ENCODE measurements at places on chromosomes 3 and 15.

- DNase-seq, result no peak
These were observed 68.2 kb upstream of the SMAD3 start for GRCh38 chr15:66997212-66997611.

GRCh38 chr15:55823699-55824340 is 80.9 kb upstream of the PRTG start:
- no peak for DNase-seq

- no peak for DNase-seq
These were observed 33.1 kb downstream of the BHLHE40 start for GRCh38 chr3:5012367-5012766.

DNA sequence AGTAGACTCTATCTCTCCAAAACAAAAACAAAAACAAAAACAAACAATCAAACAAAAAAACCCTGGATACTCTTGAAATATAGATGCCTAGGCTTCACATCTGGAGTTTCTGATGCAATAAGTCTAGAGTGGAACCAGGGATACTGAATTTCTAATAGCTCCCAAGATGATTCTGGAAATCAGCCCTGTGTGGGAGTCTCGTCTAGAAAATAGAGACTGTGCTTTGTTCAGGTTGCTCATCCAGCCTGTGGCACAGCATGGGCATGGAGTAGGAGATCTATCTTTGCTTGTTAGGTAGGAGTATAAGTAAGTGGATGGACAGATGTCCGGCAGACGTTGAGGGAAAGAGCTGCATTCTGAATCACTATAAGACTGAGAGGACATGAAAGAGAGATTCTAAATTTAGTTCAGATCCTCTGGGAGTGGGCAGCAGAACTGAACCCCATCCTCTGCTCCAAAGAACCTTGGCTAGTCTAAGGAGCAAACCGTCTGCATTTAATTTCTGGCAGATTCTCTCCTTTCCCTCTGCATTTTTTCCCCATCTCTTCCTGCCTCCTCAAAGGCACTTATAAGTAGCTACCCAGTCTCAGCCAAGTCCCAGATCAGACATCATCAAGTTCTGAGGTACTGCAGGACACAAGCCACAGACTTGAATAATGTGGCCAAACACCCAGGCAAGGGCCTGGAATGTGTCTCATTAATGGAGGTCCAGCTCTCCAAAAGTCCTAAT is 92.6 kb upstream of the STRIT1 start:
- no peak for DNase-seq

DNA sequence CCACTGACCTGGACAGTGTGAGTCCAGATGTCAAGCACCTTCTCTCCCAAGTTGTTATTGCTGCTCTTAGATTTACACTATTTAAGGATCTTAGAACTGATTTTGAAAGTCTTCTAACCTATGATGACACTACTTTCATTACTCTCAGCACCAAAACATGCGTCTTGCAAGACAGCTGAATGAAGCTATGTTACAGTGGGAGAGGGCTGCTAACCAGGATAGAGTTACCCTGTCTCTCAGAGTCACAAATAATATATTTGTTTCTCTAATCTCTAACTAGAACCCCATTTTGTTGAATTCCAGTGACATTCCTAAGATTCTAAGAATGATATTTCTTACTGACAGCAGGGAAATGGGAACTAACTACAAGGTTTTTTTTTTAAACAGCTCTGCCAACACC is 455.5 kb downstream of the MAGI1 start:
- no peak for DNase-seq

DNA sequence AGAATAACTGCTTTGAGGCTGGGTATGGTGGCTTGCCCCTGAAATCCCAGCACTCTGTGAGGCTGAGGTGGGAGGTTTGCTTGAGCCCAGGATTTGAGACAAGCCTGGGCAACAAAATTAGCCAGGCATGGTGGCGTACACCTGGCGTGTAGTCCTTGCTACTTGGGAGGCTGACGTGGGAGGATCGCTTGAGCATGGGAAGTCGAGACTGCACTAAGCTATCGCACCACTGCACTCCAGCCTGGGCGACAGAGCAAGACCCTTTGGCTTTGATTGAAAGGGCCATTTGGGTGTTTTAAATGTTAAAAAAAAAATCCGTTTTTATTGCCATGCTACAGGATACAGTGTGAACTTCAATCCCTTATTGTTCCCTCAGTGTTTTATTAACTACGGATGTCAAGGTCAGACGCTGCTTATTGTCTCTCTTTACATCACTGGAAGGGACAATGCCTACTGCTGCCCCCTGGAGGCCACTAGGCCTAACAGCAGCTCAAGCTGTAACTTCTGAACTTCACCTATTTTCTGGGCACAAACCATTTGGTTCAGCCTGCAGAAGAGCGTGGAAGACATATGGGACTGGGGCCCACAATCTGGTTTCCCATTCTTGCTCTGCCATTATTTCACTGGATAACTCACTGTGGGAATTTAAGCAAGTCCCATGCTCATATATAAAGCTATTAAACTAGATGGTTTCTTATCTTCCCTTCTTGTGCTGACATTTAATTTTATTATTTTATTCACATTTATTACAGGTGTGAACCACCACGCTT is 15.3 kb upstream of the IREB2 start:
- DNase-seq, result peak; percentile 12

- peak; percentile 73 for DNase-seq
These were observed 42.9 kb upstream of the RPL32 start for GRCh38 chr3:12884186-12884680.

- DNase-seq, result no peak
These were observed 342.9 kb upstream of the PPP2R3A start for GRCh38 chr3:135622656-135623055.

GRCh38 chr15:44727485-44728231 is 8.7 kb upstream of the TRIM69 start:
- DNase-seq, result no peak

GRCh38 chr3:30649572-30650318 is 43.3 kb downstream of the TGFBR2 start:
- DNase-seq, result no peak

GRCh38 chr3:52528586-52529375 is 4.9 kb downstream of the NT5DC2 start:
- no peak for DNase-seq

GRCh38 chr15:38300395-38300794 is 47.8 kb downstream of the SPRED1 start:
- DNase-seq, result no peak
